Sigmoid colon (tissue), 7 donors: ENCODE measurements at places on chromosomes 5 and 9. TPM values are rescaled to one million over a fixed set of nuclear protein-coding genes. Genes with fewer than 3 reads are reported as not detected.

- no peak for DNase-seq
- H3K36me3 ChIP-seq = no peaks in the 10 kb centered on the region
- peaks cover 90% of the 10 kb centered on the region for H3K4me1 ChIP-seq
These were observed 73.2 kb upstream of the STXBP1 start for GRCh38 chr9:127538849-127539258.

DNA sequence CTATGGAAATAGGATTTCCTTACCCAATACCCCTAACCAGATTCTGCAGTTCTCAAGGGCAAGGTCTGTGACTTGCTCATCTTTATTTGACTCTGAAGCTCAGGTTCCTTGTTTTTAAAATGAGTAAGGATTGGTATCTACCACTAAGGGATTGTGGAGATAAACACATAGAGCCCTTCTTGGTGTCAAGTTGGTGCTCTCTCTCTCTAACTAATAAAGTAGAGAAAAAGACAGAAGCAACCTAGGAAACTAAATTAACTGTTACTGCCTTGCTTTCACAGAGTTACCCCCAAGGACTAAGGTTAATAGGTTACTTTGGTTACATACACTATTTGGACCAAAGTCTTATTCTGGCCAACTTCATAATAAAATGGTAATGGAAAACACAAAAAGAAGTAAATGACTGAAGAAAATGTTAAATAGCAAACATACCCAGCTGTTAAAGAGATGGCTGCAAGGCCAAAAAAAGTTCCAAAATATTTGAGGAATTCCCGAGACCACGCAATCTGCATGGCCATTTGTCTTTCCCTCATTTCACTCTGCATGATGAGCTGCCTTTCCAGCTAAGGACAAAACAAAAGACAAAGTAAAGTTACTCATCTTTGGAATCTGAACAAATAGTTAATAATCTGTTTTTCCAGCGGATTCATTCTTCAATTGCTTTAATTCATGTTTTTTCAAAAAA is 21.8 kb upstream of the RLN1 start:
- no peak overlapping the region for H3K27ac ChIP-seq
- peaks cover 14% of the 10 kb centered on the region for H3K4me1 ChIP-seq
- no peak overlapping the region for H3K4me3 ChIP-seq

DNA sequence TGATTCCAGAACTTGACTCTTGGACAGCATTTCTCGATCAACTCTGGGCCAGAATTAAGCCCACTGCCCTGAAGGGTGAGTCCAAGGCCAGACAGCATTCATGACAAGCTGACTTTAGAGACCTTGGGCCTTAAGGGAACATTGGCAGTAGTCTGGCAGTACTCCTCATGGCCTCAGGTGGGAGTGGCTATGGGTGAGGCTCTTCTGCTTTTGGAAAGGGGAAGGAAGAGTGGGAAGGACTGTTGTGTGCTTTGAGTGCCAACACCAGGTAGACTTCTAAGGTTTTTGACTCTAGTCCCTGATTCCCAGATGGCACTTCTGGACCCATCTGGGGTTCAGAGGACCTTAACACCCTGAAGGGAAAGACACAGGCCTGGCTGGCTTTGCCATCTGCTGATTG is 530.4 kb downstream of the ACTL7B start:
- no peaks in the 10 kb centered on the region for H3K4me1 ChIP-seq
- H3K4me3 ChIP-seq = no peak overlapping the region
- H3K27me3 ChIP-seq = no peaks in the 10 kb centered on the region

DNA sequence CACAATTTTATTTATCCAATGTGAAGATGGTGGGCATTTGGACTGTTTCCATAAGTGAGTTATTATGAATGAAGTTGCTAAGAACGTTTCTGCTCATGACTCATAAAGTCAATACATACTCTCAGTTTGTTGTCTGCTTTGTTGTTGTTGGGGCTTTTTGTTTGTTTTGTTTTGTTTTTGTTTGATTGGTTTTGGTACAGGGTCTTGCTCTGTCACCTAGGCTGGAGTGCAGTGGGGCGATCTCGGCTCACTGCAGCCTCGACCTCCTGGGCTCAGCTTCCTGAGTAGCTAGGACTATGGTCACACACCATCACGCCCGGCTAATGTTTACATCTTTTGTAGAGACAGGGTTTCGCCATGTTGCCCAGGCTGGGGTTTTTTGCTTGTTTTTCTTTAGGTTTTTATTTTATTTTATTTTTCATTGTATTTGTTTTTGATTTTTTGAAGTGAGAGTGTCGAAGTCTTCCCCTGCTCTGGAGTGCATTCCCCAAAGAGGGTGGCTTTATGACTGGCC is 18.0 kb downstream of the TRIM7 start:
- no peak for DNase-seq
- H3K27me3 ChIP-seq = no peaks in the 10 kb centered on the region
- H3K36me3 ChIP-seq = no peaks in the 10 kb centered on the region
- no peak overlapping the region for H3K27ac ChIP-seq

- DNase-seq = no peak
- H3K27me3 ChIP-seq = no peaks in the 10 kb centered on the region
- H3K4me3 ChIP-seq = no peak overlapping the region
- H3K4me1 ChIP-seq = no peaks in the 10 kb centered on the region
- no peak overlapping the region for H3K27ac ChIP-seq
These were observed 429.5 kb downstream of the EBF1 start for GRCh38 chr5:158670201-158670600.

- H3K4me1 ChIP-seq = peaks cover 63% of the 10 kb centered on the region
- no peaks in the 10 kb centered on the region for H3K27me3 ChIP-seq
- no peak for DNase-seq
- H3K27ac ChIP-seq = peak overlapping the region; percentile 90
These were observed 9.0 kb downstream of the CCDC69 start for GRCh38 chr5:151214614-151215545.

GRCh38 chr9:12666813-12667212 is 26.4 kb upstream of the TYRP1 start:
- H3K4me1 ChIP-seq = no peaks in the 10 kb centered on the region
- no peak for DNase-seq
- H3K27me3 ChIP-seq = no peaks in the 10 kb centered on the region

DNA sequence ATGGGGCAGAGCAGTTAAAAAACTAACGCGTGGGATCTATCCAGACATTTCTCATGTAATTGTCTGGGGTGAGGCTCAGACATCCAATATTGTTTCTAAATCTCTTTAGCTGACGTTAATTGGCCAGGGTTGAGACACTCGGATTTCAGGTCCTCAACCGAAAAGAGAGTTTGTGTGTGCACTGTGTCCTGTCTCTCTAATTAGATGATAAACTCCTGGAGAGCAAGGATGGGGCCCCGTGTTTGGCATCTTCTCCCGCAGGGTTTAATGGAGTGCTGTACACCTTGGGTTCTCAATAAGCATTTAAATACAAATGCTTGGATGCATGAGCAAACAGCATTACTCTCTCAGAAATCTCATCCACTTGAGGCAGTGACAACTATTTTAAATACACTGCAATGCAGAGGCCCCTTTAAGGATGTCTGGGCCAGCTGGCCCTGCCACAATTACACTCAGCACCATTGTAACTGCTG is 139.6 kb downstream of the MTX3 start:
- peaks cover 16% of the 10 kb centered on the region for H3K4me1 ChIP-seq
- H3K36me3 ChIP-seq = no peaks in the 10 kb centered on the region
- H3K27me3 ChIP-seq = no peaks in the 10 kb centered on the region
- H3K4me3 ChIP-seq = no peak overlapping the region

DNA sequence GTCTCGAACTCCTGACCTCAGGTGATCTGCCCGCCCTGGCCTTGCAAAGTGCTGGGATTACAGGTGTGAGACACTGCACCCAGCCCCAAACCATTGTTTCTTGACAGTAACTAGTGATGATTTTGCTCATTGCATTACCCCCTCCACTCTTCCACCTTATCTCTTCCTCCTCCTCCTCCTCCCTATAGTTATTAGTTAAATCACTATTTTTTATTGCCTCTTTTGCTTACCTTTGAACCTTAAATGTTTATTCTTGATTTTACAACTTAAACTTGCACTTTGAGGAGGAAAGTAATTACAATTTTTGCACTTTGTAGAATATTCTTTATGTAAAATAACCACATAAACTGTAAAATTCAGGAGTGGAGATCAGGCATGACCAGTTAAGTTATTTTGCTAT is 35.7 kb downstream of the RASGRF2 start:
- H3K27ac ChIP-seq = no peak overlapping the region
- no peaks in the 10 kb centered on the region for H3K27me3 ChIP-seq
- DNase-seq = no peak
- H3K4me3 ChIP-seq = no peak overlapping the region
- H3K36me3 ChIP-seq = no peaks in the 10 kb centered on the region
- no peaks in the 10 kb centered on the region for H3K4me1 ChIP-seq

DNA sequence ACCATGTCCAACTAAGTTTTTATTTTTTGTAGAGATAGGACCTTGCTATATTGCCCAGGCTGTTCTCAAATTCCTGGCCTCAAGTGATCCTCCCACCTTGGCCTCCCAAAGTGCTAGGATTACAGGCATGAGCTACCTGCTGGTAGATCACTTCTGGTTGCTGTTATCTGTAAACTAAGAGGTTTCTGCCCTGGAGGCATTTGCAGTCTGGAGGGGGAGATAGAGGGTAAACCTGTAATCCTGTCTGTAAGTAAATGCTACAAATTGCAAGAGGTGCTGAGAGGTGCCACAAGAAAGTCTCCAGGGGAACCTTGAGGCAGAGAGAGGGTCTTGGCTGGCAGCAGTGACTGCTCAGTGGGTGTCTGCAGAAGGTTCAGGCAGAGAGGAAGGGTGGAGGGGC is 29.0 kb upstream of the GGTA1 start:
- DNase-seq = no peak
- no peaks in the 10 kb centered on the region for H3K36me3 ChIP-seq
- H3K27me3 ChIP-seq = no peaks in the 10 kb centered on the region
- H3K27ac ChIP-seq = no peak overlapping the region
- peaks cover 13% of the 10 kb centered on the region for H3K4me1 ChIP-seq
- H3K4me3 ChIP-seq = no peak overlapping the region

DNA sequence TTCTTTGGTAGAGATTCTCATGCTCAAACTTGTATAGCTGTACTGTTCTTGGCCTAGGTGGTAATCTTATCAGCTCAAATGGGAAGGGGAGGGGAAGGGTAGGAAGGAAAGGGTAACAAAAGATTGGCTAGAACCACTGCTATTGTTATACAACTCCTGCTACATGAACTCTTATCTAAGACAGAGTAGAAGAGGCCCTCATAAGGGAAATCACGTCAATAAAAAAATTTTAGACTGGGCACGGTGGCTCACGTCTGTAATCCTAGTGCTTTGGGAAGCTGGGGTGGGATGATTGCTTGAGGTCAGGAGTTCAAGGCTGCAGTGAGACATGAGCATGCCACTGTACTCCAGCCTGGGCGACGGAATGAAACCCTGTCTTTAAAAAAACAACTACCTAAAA is 15.9 kb downstream of the STOM start:
- H3K36me3 ChIP-seq = peaks cover 20% of the 10 kb centered on the region
- H3K27ac ChIP-seq = peak overlapping the region; percentile 96
- no peak overlapping the region for H3K4me3 ChIP-seq
- H3K27me3 ChIP-seq = no peaks in the 10 kb centered on the region

DNA sequence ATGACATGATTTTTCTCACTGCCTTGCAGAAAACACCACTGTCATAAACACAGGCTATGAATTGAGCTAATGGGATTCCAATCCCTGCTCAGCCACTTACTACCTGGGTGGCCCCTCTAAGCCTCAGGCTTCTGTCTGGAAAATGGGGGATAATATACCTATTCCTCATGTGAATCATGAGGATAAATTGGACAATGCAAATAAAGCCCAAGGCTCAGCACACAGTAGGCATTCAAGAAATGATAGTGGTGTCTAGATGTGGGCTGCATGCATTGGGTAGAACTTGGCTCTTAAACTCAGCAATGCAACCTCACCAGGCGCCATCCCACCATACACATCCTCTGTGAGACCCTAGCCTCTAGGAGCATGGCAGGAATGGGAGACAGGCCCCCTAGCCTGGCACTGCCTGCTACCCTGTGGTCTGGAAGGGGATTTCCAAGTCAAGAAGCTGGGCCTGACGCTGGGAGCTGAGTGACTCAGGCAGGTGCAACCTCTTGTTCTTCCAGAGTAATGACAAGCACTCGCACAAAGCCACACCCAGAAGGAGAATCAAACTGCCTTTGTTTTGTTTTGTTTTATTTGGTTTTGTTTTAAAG is 2.3 kb upstream of the TNIP1 start:
- no peak for DNase-seq
- peaks cover 34% of the 10 kb centered on the region for H3K4me1 ChIP-seq
- H3K4me3 ChIP-seq = no peak overlapping the region
- no peak overlapping the region for H3K27ac ChIP-seq
- no peaks in the 10 kb centered on the region for H3K36me3 ChIP-seq
- H3K27me3 ChIP-seq = no peaks in the 10 kb centered on the region

DNA sequence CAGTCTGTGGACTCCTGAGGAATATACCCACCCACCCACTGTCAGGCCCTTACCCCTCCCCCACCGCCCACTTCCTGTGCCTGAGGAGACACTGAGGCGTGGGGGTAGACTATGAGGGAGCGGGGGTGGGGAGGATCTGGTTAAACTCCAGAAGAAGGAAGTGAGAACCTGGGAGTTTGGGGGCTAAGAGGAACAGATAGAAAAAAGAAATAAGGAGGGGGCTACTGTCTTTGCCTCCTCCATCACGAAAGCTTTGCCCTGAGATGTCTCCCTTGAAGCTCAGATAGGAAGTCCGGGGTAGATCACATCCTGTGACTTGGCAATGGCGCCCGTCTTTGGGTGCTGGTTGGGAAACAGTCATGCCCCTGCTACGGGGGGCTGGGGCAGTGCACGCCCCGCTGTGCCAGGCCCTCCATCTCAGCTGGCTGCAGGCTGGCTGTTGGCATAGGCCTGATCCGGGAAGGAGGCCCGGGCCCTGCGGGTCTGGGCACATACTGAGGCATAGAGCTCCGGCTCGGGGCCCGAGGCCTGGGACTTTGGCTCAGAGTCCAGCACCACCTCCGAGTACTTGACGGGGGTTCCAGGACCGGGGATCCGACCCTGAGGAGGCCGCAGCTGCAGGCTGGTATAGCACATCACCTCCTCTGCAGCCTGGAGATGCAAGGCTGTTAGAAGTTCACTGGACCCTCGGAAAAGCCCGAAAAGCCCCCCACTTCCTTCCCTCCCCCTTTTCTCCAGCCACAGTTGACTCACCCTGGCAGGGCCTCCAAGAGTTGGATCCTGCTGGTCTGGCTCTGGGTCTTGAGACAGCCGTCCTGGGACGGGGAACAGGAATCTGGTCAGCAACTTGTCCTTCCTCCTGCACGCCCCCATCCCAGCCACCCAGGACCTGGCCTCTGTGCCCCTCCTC is 1.0 kb downstream of the SIT1 start:
- no peaks in the 10 kb centered on the region for H3K36me3 ChIP-seq
- H3K27ac ChIP-seq = no peak overlapping the region
- H3K4me3 ChIP-seq = no peak overlapping the region
- no peak for DNase-seq
- H3K4me1 ChIP-seq = no peaks in the 10 kb centered on the region
- no peaks in the 10 kb centered on the region for H3K27me3 ChIP-seq

GRCh38 chr5:150033334-150033733 is 32.8 kb downstream of the HMGXB3 start:
- no peak for DNase-seq
- H3K4me3 ChIP-seq = no peak overlapping the region
- no peaks in the 10 kb centered on the region for H3K27me3 ChIP-seq

Gene GMCL2
- total RNA-seq = not detected

Gene NEUROG1
- not detected for total RNA-seq

Gene ORM2
- not detected for total RNA-seq

Gene FCHO2
- total RNA-seq = 40.3 TPM

Gene MPDZ
- total RNA-seq = 62.8 TPM

Gene GFI1B
- total RNA-seq = not detected

Gene SLC28A3
- total RNA-seq = not detected

Gene GDA
- total RNA-seq = under 0.01 TPM

Gene OBP2B
- not detected for total RNA-seq

Gene GPX3
- 616 TPM for total RNA-seq

Gene ERBIN
- total RNA-seq = 64.9 TPM
